ENCODE measurements at places on chromosomes 2 and 18.

GRCh38 chr2:8456151-8457091 is 225.4 kb upstream of the ID2 start:
- no peak for DNase-seq

- no peak for DNase-seq
Observed at GRCh38 chr2:51409920-51410319, 378.0 kb upstream of the NRXN1 start.

DNA sequence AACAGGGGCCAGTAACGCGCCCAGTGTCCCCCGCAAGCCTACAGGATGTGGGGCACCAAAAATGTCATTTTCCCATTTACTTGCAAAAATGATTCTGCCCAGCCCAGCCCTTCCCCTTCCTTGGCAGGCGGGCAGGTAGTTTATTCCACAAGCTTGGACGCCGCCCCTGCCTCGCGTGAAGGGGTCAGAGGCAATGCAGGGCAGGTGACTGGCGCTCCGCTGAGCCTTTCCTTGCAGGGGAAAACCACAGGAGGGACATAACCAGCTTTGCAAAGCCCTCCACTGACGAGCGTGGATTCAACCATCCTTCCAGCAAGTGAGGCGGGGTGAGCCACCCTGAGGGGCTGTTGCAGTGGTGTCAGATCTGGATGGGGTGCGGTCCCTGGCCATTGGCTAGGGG is 5.3 kb downstream of the MAB21L4 start:
- no peak for DNase-seq

- DNase-seq = peak; percentile 44
Observed at GRCh38 chr2:24342110-24342910, 18.0 kb downstream of the ITSN2 start.

- DNase-seq = no peak
Observed at GRCh38 chr18:13791181-13791580, 32.8 kb upstream of the MC5R start.

GRCh38 chr2:203484266-203485112 is 50.6 kb downstream of the RAPH1 start:
- DNase-seq = peak; percentile 20

DNA sequence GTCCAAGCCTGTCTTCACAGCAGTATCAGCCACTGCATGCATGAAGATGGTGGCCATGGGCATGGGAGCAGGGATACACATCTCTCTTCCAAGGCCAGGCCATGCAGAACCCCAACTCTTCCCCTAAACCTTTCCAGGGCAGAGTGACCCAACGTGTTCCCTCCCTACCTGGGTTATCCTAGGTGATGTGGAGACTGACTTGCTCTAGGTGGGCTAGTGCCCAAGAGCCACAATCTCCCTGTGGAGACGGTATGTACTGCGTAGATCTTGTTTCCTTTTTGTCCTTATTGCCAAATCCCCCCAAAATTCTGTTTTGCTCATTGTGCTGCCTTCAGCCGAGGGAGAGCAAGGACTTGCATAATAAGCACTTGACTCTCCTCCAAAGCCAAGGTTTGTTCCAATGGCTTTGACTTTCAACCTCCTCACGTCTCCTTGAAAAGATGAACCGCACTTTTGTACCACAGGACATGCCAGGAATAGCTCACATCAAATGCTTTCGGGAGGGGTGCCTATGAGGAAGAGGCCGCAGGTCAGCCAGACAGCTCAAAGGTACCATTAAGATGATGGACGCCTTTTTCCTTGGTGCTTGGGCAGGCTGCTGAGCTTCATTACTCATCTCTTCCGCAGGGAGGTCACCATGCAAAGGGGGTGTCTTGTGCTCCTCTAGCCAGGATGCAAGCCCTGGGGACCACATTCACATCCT is 76.2 kb upstream of the GLI2 start:
- DNase-seq = no peak

DNA sequence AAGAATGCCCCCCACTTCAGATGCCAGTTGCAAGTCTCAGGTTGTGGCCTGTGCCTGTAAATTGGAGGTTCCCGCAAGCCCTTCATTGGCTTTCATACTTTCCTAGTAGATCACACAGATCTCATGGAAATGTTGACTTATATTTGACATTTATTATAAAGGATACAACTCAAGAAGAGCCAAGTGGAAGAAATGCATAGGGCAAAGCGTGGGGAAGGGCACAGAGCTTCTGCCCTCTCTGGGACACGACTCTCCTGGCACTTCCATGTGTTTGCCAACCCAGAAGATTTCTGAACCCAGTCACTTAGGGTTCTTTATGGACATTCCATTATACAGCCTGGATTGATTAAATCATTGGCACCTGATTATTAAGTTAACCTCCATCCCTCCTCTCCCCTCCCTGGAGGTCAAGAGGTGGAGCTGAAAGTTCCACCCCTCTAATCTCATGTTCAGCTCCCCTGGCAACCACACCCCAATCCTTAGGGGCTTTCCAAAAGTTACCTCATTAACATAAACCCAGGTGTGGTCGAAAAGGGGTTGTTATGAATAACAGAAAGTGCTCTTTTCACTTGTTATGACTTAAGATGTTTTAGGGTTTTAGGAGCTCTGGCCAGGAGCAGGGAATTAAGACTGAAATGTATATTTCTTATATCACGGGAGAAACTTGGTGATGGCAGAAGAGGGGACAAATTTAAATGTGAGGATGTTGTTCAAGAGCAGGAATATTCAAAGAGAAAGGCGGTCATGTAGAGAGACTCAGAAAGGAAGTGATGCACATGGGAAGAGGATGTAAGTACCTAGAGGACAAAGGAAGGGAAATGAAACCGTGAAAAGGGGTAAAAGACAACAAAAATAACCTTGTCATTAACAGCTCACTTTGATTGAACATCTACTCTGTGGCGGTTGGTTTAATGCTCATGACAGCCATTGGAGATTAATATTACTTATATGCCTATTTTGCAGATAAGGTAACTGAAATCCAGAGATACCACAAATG is 31.8 kb downstream of the SP100 start:
- DNase-seq = peak; percentile 92

GRCh38 chr18:55245211-55245614 is 286.0 kb upstream of the CCDC68 start:
- no peak for DNase-seq

- no peak for DNase-seq
Observed at GRCh38 chr2:127161176-127162136, 54.5 kb upstream of the BIN1 start.

- DNase-seq = no peak
Observed at GRCh38 chr2:73859721-73860586, 31.2 kb downstream of the STAMBP start.

- DNase-seq = no peak
Observed at GRCh38 chr2:115491186-115491793, 1048.8 kb downstream of the DPP10 start.

DNA sequence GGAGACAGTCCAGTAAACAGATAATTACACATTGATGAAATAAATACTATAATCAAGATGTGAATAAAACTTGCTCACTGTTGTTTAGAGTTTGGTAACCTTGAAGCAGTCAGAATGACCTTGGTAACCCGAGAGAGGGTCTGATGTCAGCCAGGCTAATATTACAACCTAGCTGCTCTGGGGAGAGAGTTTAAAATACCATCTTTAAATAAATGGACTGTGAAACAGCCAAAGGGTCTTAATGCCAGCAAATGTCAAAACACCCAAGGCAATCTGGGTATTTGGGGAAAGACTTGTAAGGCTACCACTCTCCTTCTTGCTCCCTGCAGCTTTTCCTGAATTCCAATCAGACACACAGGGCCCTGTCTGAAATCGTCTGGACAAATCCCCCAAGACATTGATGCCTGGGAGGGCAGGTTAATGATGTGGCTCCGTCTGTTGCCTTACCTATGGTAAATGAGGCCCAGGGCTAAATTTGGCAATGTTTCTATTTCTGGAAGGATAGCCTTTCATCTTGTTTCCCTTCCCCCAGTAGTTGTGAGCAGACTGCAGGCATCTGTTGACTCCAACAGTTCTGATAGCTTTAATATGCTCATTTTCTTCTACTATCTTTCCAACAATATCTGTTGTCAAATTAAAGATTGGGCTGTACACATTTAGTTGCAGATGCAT is 43.0 kb upstream of the ITGB6 start:
- no peak for DNase-seq

DNA sequence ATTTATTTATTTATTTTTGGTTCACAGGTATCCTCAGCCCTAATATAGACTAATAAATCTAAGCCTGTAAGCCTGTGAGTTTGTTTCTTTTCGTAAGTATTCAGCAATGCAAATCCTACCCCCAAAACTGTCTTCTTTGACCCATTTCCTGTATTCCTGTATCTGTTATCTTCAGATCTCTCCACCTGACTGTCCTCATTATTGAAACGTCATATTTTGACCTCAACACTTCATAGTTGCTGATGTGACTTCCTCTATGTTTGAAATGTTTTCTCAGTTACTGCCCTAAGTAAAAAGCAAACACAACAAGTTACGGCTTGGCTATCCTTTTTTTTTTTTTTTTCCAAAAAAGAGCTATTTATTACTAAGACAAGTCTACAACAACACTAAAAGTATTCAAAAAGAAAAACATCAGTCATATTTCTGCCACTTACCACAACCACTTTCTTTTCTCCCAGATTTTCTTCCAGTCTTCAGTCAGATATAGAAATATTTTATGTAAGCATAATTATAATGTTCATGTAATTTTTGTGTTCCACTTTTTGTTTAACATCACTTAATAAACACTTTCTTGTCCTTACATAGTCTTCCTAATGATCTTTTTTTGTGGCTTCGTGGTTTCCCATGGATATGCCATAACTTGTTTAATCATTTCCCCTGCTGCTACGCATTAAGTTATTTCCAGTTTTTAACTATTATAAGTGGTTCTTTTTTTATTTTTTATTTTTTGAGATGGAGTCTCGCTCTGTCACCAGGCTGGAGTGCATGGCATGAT is 45.0 kb upstream of the EML4 start:
- DNase-seq = peak; percentile 84

DNA sequence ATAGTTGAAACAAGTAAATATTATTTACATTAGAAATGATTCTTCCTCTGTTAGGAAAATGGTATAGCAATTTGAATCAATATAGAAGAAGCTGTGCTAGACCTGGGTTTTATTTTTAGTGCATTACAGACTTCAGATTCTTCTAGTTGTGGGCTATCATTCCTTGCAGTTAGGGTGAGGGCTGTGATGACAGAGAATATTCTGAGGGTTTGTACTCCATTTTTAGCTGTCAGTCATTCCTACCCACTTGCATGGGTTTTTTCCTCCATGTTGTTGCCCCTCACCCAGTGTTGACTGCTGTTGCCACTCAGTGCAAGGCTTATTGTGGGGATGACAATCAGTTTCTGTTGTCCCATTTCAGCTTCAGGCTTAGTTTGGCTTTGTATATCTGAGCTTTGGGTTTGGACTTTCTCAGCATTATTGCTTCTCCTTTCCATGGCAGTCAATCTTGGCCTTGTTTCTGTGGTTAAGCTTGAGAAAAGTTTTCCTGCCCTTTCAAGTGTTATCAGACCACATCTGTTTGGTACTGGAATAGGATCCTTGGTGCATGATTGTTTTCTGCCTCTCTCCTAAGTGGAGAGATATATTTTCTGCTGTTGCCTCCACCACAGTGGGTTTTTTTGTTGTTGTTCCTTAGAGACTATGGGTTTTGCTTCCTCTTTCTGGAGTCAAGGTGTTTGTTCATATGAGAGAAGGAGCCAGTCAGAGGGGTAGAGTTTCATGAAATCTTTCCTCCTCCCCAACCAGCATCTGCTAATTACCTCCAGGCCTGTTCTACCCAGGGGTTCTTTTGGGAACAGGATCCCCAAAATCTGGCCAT is 312.7 kb upstream of the CWC22 start:
- DNase-seq = peak; percentile 48

DNA sequence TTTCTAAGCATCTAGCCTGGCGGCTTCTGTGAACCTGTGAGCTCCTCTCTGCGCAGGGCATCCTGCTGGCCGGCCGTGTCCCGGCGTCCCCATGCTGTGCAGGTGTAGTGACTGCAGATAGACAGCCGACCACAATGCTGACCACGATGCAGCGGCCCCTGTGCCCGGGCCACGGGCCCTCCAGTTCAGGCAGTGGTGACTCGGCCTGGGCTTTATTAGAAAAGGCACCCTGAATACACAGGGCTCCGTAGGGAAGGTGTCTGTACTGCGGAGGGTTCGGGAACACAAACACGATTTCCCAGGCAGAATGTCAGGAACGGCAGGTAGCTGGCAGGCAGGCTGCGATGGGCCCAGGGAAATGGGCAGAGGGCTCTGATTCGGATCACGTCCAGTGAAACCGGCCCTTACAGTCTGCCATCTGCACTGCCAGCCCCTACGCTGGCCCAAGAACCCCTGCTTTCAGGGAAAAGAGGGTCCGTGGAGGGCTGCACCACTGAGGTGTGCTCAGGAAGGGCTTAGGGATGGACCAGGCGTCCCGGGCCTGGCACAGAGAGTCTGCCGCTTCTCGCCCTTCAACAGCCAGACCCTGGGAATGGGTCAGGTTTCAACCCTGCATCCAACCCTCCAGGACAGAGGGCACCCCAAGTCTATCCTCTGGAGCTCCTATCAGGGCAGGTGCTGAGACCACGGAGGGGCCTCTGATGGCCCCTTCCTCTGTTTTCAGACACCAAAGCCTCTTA is 196.5 kb downstream of the HDAC4 start:
- DNase-seq = no peak

DNA sequence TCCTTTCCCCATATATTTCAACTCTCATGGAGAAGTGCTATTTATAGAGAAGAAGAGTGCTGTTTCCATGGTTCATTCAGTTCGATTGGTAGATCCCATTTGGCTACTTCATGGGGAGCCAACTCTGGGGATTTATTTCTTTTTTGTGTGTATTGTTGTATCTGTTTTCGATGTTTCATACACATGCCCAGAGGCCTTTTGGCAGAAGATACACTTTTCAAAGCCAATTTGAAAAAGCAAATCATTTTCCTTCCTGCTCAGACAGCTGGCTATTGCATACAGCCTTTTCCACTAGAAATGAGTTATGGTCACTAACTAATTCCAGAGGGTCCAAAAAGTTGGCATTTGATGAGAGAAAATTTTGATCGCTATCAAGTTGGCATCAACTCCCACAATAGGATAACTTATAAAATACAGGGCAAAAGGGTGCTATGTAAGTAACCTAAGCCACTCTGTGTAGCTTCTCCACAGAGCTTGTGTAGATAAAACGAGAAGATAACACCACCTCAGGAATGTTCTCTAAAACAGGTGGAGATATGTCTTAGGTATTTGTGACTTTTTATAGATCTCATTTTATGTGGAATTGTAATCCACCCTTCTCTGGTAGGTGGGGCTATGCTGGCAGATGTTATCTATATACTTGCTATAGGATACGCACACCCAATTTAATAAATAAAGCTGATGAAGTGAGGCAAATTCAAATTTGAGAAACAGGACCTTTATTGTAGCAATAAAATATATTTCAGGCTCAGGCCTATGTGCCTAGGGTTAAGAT is 798.5 kb downstream of the SATB2 start:
- no peak for DNase-seq

- no peak for DNase-seq
Observed at GRCh38 chr2:40321016-40321623, 130.8 kb downstream of the SLC8A1 start.

DNA sequence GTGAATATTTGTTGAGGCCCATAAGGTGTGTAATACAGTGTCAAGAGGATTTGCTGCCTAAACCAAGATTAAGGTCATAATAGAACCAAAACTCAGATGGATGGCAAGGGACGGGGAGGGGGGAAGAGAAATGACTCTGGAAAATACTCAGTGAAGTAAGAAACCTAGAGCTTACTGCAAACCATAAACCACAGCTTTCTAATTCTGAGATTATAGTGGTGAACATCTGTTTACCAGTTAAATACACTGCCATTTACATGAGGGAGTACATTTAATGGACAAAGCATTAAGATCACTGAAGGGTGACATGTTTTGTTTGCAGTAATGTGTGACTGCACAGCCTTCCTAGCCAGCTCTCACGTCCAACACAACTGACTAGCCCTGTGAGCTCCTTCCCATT is 19.8 kb downstream of the EVX2 start:
- no peak for DNase-seq

- no peak for DNase-seq
Observed at GRCh38 chr2:235757640-235758039, 263.8 kb downstream of the AGAP1 start.
